Sigmoid colon (tissue), 7 donors: ENCODE measurements at places on chromosomes 3 and 15.
A peak's percentile ranks its signal among the peaks of the same experiment; 100 is the strongest.

DNA sequence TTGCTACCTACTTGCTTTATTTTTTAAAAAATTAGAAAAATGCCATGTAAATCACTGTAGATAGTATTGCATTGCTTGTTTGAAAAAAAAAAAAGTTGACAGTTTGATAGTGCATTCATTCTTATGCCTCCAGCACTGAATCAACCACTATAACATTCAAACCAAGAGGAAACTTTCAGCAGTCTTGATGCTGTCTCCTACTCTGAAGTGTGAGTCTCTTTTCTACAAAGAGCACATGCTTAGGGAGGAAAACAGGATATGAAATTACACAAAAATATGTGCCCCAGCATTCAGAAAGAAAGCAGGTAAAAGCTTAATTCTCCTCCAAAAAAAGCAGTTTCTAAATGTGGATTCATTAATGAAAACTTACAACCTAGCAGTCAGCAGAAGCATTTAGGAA lies 78.3 kb downstream of the ZBTB20 start:
- DNase-seq: no peak

- DNase-seq: no peak
Measured at GRCh38 chr3:79973482-79973881, 205.7 kb upstream of the ROBO1 start.

- no peak for DNase-seq
Measured at GRCh38 chr3:46701181-46701939, at the start of gene TMIE. Gene TMIE (plus strand): TSS chr3:46701392. CDS start chr3:46701488, 96 bp downstream.

- DNase-seq: no peak
Measured at GRCh38 chr3:105801397-105801796, 67.4 kb downstream of the CBLB start.

DNA sequence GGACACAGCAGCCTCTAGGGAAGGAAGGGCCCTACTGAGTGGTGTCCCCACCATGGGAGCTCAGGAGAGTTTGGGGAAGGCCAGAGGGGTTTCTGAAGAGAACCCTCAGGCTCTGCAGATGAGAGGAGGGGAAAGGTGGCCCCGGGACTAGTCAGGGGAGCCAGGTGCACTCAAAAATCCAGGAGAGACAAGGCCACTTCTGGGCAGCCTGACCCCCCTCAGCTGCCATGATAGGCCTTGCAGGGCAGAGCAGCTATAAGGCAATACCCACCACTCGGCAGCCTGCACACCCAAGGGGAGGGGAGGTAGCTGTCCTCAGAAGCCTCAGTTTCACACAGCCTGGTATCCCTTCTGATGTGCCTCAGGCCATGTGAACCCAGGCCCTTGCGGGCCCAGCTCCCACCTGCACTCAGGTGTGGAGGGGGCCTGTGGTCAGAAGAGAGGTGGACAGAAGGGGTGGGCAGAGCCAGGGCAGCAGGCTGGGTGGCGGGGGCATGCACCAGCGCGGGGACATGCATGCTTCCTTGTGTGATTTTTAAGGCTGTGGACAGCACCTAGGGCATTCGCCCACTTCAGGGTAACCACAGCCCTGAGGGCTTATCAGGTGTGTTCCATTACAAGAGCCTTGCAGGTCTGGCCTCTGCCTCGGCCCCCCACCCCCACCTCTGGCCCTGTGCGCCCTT lies 34.6 kb downstream of the SRPRB start:
- peak; percentile 19 for DNase-seq

DNA sequence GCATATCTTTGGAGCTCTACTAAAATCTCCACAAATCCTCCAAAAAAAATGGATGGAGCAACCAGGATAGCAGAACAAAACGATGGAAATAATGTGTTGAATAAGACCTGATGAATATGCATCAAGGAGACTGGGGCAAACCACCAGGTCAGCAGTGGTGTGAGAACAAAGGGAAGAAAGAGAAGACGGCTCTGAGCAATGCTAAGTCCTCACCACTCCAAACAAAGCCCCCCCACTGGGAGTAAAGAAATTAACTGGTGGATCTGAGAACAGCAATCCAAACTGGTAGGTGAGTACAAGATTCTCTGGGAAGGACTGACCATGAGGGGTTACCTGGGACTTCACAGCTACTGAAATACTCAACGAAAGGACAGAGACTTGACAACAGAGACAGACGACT lies 977.3 kb downstream of the TBL1XR1 start:
- DNase-seq: no peak

DNA sequence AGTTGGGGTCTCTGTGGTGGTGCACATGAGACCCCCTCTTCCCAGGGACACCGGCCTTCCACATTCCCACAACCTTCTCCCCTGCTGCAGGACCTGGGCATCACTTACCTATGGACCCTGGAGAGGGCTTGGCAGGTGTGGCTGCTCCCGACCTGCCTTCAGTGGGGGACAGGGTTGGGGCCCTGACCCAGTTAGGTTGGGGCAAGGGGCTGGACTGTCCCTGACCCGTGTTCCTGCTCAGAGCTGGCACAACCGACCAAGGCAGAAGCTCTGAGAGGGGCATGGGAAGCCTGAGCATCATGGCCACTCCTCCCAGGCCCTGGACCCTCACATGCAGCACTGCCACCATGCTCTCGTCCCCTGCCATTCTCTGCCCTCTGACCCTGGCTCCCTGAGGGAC lies 6.1 kb downstream of the NBEAL2 start:
- no peak for DNase-seq

DNA sequence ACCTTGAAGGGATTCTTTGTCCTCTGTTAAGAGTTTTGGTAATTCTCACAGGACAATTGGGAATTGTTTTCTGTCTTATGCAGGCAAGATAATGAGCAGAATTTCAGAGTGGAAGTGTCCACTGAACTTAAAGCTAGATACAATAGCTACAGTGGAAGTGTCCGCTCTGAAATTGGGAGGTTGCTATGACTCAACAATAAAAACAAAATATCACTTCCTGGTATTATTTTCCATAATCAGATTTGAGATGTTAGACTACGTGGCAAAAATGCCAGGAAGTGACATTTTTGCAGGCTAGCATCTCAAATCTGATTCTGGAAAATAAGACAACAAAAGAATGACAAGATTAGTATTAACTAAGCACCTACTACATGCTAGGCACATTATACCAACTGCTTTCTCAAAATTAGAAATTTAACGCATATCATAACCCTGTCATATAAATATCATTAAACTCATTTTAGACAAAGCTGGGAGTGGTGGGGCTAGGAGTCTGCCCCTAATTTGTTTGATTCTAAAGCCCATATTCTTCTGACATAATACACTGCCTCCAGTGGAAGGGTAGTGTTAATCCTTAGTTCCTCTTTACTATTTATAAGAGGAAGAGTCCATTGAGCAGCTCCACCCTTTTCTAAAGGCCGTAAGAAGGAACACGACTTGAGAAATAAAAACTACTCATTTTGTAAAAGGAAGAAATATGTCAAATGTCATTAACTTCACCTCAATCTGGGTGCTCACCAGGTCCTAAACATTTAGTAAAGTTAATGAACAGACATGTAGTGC lies 266.9 kb upstream of the STT3B start:
- DNase-seq: no peak

DNA sequence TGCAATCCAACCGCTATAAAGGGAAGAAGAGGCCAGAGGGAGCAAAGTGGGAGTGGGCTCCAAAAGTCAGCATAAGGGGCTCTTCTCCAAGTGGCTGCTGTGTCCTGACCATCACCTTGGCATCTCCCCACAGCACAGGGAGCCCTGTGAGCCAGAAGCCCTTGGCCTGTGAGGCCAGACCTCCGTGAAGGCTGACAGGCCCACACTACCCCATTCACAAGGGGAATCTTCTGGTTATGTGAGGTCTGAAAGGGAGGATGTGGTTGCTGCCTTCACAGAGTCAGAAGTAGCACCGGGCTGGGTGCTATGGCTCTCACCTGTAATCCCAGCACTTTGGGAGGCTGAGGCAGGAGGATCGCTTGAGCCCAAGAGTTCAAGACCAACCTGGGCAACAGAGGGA lies 2.6 kb upstream of the ULK3 start:
- no peak for DNase-seq

DNA sequence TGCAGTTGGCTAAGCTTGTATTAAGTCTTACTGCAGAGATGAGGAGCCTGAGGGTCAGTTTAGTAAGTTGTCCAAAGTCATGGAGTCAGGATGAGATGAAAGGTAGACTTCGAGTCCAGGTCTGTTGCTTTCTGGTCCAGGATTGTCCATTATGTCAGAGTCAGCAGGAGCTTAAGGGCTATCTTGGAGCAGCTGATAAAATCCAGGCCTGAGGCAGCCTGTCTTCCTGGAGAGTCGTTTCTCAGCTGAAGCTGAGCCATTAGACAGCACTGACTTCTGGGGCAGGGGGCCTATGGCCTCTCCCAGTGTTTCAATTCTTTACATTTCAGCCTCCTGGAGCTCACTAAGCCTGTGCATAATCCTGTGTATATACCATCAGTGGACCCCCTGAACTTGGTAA lies 219.5 kb upstream of the GAP43 start:
- DNase-seq: no peak

DNA sequence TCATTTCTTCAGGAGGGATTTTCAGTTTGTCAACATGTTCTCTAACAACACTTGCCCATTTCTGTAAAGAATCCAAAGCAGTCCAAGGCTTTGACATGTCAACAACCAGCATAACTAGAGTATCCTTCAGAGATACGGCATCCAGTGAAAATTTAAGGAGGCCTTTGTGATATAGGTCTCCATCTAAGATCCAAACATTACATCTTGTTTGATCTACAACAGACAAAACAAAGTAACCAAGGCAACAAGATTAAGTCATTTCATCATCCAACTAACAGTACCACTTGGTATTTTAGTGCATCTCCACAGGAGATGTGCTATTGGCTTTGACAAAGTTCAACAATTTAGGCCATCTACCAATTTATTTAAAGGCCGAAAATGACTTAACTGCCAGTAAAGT lies 25.8 kb downstream of the DYNC1LI1 start:
- DNase-seq: no peak

DNA sequence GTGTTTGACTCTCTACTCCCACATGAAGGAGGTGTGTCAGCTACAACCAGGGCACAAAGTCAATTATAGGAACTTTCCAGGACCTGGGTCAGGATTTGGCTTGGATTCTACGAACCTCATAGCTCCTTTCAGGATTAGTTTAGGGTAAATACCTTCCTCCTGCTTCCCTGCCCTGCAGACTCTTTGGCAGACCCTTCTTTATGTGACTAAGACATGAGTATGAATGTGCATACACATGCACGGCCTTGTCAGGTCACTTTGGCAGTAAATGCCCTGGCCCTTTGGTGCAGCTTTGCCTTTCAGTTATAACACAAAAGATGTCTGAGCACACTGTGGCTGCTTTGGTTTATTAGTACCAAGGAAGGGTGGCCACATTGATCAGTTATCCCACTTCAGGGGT lies 68.9 kb downstream of the GHSR start:
- DNase-seq: no peak

- no peak for DNase-seq
Measured at GRCh38 chr3:54053211-54053610, 69.1 kb upstream of the CACNA2D3 start.

DNA sequence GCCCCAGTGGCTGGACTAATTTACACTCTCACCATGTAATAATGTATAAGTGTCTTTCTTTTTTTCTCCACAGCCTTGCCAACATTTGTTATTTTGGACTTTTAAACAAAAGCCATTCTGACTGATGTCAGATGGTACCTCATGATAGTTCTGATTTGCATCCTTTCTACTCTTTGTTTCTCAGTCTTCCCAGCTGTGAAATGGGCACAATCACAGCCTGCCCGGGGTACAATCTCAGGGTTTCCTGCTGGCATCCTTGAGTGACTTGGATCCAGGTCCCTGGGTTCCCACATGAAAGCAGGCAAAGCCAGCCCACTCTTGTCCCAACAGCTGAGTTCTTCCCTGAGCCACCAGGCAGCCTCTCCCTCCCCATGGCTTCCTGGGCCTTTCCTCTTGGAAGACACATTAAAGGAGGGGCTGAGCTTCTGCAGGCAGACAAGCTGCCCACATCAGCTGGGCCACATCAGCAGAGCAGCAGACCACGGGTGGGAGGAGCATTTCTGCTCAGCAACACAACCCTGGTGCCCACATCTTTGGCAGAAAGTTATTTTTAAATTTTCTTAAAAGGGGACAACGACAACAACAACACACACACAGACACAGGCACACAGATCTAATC lies 82.0 kb downstream of the MYLK start:
- no peak for DNase-seq

- no peak for DNase-seq
Measured at GRCh38 chr3:4680871-4681300, 187.7 kb downstream of the ITPR1 start.

- no peak for DNase-seq
Measured at GRCh38 chr3:48459773-48460516, 13.4 kb downstream of the ATRIP start.

DNA sequence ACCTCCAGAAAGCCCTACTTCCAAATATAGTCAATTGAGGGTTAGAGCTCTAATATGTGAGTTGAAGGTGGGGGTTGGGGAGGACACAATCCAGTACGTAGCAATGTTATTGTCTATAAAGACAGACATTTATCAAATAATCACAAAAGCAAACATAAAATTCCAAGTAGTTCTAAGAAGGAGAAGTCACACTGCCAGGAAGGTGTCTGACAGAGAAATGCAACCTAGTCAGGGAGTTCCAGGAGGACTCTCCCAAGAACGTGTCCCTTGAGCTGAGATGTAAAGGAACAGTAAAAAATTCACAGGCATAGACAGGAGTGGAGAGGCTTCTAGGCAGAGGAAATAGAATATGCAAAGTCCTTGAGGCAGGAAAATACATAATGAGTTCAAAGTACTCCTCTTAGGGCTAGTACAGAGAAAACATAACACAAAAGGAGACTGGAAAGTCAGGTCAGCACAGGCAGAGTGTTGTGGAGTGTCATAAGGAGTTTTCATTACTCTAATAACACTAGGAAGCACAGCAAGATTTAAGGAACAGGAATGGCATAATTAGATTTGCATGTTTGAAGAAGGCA lies 277.6 kb upstream of the STT3B start:
- DNase-seq: no peak

- peak; percentile 53 for DNase-seq
Measured at GRCh38 chr3:123347691-123348264, 101.1 kb downstream of the ADCY5 start.

GRCh38 chr15:62896969-62897486 lies 145.5 kb upstream of the TPM1 start:
- DNase-seq: peak; percentile 97

DNA sequence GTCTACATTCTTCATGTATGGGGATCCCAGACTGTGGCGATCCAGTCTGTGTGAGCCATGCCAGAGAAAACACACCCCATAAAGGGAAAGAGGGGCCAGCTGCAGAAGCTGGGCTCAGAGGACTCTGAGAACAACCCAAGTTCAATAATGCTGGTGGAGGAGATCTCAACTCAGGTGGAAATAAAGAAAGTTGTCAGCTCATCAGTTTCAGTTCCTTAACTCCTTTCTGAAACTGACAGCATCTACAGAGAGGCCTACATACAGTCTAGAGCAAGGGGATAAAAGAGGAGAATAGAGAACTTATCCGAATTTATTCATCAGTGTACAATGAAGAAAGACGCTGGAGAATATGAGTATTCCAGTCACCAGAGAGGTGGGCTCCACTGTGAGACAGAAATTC lies 77.0 kb downstream of the NTRK3 start:
- no peak for DNase-seq

DNA sequence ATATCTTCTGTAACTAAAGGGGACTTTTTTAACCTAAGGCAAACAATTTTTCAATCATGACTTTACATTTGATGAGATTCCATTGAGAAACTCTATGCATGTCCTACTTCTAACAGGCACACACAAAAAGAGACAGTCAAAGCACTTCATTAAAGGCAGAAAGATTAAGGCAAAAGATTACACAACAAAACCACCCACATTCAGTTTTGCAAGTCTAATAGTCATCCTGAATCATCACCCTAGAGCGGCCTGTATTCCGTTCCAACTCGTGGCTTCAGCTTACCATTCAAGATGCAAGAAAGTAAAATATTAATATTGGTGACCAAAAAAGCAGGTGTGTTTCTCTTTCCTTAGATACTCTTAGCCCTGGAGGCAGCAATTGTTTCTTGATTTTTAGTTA lies 205.9 kb downstream of the P3H2 start:
- no peak for DNase-seq
